ENCODE measurements at places on chromosomes 11 and 22. TPM values are rescaled to one million over a fixed set of nuclear protein-coding genes. Genes with fewer than 3 reads are reported as not detected.
A peak's percentile ranks its signal among the peaks of the same experiment; 100 is the strongest.

SDHAF2 gene
- total RNA-seq, result 34.1 TPM

TMEM86A gene
- 6.3 TPM for total RNA-seq

DNA sequence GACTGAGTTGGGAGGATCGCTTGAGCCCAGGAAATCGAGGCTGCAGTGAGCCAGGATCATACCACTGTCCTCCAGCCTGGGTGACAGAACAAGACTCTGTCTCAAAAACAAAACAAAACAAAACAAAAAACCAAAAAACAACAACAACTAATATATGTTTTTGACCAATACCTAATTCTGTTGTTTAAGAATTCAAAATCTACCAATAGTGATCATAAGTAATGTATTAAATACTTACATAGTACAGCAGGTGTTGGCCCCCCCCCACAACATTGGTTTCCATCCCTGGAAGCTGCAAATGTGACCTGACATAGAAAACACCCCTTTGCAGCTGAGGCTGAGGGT is 74.7 kb downstream of the KCNQ1 start:
- DNase-seq, result no peak
- H3K4me1 ChIP-seq, result no peaks in the 10 kb centered on the region
- H3K4me3 ChIP-seq, result no peak overlapping the region
- H3K36me3 ChIP-seq, result no peaks in the 10 kb centered on the region

DNA sequence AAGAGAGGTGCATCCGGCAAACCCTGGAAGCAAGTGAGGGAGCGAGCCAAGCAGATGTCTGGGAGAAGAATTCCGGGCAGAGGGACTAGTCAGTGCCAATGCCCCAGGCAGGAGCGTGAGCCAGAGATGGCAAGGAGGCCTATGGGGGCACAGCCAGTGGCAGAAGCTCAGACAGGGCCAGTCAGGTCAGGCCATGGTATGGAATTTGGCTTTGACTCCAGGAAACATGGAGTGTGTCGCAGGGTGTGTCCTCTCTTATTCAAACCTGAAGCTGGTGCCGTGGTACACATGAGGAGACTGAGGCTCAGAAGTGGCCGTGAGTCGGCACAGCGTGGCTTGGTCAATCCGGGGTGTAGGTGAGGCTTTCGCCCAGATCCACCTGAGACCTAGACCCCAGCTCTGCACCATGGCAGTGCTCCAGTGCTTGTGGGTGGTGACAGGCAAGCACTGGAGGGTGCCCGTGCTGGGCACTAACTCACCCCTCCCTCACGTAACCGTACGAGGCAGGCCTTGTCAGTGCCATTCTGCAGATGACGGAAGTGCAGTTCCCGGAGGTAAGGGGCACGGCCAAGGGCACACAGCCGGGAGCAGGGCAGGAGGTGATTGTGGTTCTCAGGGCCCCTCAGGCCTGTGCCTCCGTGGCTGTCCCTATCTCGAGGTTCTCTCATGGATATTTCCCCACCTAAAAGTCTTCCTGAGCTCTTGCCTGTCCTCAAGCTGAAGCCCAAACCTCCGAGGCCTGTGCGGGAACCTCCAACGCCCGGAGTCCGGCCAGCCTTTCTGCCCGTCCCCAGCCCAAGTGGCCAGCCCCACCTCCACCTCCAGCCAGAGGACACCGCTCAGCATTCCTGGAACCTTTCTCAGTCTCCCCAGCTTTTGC is 10.6 kb upstream of the SPI1 start:
- H3K27ac ChIP-seq, result peak overlapping the region; percentile 63
- no peak overlapping the region for H3K4me3 ChIP-seq
- no peaks in the 10 kb centered on the region for H3K36me3 ChIP-seq
- peak; percentile 45 for DNase-seq

DNA sequence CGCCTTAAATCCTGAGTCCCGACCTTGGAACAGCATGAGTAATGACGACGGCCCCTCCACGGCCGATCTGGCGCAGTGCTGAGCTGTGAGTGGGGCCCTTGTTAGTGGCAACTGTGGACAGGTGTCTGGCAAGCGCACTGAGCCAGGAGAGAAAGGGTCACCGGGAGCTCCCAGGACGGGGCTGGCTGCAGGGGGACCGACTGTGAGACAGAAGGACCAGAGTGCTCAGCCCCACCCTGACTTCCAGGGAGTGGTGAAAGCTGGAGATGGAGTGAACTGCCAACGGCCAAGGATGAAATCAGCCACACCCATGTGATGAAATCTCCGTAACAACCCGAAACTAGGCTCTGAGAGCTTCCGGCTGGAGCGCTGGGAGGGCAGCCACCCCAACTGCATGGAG is 228.6 kb downstream of the BRD1 start:
- peak; percentile 52 for DNase-seq
- H3K27ac ChIP-seq, result no peak overlapping the region
- no peaks in the 10 kb centered on the region for H3K36me3 ChIP-seq
- no peaks in the 10 kb centered on the region for H3K4me1 ChIP-seq

GRCh38 chr22:47175151-47176025 is 412.9 kb downstream of the TBC1D22A start:
- H3K27me3 ChIP-seq, result no peaks in the 10 kb centered on the region
- H3K27ac ChIP-seq, result peak overlapping the region; percentile 42
- no peaks in the 10 kb centered on the region for H3K36me3 ChIP-seq
- H3K4me3 ChIP-seq, result no peak overlapping the region
- peak; percentile 63 for DNase-seq

GRCh38 chr22:46708766-46709330 is 29.2 kb downstream of the CERK start:
- H3K27ac ChIP-seq, result no peak overlapping the region
- H3K4me1 ChIP-seq, result peaks cover 3% of the 10 kb centered on the region
- no peaks in the 10 kb centered on the region for H3K27me3 ChIP-seq
- H3K4me3 ChIP-seq, result no peak overlapping the region
- DNase-seq, result no peak

GRCh38 chr22:21943571-21944448 is 8.8 kb downstream of the PPM1F start:
- peak overlapping the region; percentile 96 for H3K27ac ChIP-seq
- H3K36me3 ChIP-seq, result peaks cover 25% of the 10 kb centered on the region
- H3K4me3 ChIP-seq, result no peak overlapping the region

Data from upper lobe of right lung (tissue), 1 donor.